ENCODE measurements at places on chromosomes 1 and 21.

DNA sequence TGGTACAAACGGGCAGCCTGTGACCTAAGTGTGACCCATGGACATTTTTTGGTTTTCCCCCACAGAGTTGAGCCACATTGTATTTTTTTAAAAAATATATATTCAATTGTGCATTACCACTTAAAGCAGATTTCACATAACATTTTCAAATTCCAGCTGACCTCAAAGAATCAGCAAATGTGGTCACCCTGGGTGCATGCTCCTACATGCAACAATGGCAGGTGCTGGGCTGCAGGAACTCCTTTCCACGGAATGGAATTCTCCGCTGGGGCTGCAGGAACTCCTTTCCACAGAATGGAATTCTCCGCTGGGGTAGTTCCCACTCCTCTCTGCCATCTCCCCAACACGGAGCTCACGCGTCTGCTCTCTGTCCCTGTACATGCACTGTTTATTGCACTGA lies 68.7 kb downstream of the MAP10 start:
- no peak for DNase-seq

DNA sequence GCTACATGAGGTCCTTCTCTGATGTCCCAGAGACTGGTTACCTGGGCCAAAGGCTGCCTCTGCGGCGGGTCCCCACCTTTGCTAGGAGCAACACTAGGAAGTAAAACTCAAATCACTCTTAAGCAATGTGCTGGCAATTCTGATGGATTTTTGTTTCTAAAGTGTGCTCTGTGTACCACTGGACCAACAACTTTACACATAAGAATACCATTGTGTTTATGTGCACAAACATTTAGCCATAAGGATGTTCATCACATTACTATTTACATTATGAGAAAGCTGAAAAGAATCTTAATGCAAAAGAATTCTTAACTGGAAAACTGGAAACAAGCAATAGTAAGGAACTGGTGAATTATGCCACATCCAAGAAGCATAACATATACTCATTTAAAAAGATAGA lies 38.6 kb downstream of the SSBP3 start:
- DNase-seq: no peak

- DNase-seq: no peak
Observed at GRCh38 chr1:109398343-109399225, 866 bp upstream of the SORT1 start.

DNA sequence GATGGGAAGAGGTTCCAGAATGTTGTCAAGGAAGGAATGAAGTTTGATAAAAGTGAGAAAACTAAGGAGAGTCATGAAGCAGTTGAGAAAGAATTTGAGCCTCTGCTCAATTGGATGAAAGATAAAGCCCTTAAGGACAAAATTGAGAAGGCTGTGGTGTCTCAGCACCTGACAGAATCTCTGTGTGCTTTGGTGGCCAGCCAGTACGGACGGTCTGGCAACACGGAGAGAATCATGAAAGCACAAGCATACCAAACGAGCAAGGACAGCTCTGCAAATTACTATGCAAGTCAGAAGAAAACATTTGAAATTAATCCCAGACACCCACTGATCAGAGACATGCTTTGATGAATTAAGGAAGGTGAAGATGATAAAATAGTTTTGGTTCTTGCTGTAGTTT lies 142.8 kb downstream of the CDC7 start:
- DNase-seq: no peak

- no peak for DNase-seq
Observed at GRCh38 chr1:82273816-82274215, 473.1 kb downstream of the ADGRL2 start.

DNA sequence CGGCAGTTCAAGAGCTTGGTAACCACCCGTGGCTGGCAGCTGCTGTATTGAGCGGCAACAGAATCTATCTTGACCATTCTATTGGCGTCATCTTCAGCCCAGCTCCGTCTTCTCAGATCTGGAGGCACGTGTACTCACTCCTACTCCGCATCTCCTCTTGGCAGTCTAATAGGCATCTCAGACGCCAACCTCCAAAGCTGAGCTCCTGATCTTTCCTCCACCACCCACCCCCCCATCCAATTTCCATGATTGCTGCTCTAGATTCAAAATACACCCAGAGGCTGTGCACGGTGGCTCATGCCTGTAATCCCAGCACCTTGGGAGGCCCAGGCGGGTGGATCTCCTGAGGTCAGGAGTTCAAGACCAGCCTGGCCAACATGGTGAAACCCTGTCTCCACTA lies 84.6 kb upstream of the CASZ1 start:
- DNase-seq: no peak

- DNase-seq: no peak
Observed at GRCh38 chr1:2639607-2640521, 7.0 kb upstream of the MMEL1 start.

Data from stimulated activated CD8-positive, alpha-beta memory T cell treated with anti-CD3 and anti-CD28 coated beads, Interleukin-7, amount 100 ng/mL, for 48 hours (primary cell).